ENCODE measurements at places on chromosomes 5 and 9.

DNA sequence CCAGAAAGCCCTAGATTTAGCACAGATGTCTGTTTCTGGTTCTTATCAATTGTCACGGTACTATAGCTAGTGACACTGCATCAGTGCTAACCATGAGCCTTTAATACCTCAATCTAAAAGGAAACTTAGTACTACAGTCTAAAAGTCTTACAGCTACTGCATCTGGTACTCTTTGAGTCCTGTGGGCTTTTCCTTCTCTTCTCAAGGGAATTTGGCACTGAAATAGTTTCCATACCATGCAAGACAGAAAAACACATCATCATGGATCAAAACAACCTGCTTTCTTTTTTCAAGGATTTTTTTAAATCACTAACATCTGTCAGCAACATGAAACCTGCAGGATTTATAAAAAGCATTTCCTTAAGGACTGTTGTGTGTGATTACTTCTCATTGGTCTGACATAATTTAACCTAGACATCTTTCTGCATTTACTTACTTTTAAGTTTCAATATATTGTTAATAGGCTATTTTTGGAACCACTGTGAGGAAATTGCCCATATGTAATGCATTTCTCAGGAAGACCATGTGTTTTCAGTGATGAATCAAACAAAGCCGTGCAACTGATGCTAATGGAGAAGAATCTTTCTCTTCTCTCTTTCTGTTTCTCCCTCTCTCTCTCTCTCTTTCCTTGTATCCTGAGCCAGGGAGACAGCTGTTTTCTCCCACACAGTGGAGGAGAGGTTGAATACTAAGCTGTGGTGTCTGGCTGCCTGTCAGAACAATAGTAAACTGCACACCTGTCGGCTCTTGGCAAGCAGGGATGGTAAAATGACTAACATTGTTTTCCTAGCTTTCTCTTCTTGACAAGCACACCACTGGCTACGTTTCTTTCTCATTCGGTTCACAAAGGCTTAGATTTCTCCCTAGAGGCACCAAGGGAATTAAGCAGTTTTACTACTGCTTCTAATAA, 273.4 kb downstream of the CSNK1G3 start:
- no peak for DNase-seq

GRCh38 chr5:96516631-96517071, 83.6 kb upstream of the PCSK1 start:
- no peak for DNase-seq

- DNase-seq, result no peak
Observed at GRCh38 chr5:11904265-11904906, at the start of gene CTNND2. CTNND2 (minus strand) TSS chr5:11904446; CDS start chr5:11903853, 593 bp downstream.

- DNase-seq, result no peak
Observed at GRCh38 chr9:117739624-117740347, 35.6 kb downstream of the TLR4 start.

DNA sequence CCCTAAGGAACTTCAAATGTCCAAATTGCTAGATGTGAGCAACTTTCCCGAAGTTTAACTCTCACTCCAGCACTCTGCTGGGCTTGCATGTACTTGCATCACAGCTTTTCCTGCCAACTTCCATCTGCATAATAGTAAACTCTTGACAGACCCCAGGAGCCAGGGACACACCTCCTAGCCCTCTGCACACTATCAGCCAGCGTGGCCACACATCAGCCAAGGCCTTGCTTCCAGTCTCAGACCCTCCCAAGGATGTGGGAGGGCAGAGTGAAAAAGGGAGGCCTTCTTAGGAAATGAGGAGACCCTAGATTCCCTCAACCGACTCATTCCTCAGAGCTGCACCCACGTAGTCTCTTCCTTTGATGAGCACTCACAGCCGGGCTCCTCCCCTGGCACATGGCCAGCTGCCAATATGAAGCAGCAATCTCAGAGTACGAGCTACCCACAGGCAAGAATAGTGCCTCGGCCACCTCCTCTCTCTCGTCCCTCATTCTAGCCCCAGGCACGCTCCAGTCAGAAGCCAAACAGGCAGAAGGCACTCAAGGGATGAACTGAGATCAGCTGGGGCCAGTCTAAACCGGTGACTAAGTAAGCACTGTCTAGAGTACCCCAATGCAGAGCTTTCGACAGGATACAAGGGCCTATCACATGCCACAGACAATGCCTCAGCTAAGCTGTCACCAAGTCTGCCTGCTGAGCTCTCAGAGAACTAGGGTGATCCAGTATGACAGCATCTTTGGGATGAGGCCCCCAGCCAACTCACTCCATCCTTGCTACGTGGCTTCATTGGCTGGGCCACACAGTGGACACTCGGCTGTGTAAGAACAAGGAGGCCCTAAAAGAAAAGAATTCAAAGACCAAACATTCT, 2.3 kb downstream of the P4HA2 start:
- DNase-seq, result no peak

DNA sequence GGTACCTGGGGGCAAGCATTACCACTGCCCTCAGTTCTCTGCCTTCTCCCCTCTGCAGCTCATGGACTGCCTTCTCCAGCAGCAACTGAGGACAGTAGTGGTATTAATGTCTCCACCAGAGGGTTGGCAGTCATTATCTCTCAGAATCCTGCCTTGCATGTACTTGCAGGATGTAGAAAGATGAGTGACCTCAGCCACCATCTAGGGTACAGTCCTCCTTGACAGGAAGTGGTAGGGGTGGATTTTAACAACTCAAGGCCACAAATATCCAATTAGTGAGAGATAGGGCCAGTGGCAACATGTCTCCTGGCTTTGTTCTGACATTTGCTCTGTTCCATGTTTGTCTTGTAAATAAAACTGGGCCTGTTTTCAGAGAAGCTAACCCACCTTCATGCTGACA, 47.2 kb downstream of the F2R start:
- DNase-seq, result no peak

DNA sequence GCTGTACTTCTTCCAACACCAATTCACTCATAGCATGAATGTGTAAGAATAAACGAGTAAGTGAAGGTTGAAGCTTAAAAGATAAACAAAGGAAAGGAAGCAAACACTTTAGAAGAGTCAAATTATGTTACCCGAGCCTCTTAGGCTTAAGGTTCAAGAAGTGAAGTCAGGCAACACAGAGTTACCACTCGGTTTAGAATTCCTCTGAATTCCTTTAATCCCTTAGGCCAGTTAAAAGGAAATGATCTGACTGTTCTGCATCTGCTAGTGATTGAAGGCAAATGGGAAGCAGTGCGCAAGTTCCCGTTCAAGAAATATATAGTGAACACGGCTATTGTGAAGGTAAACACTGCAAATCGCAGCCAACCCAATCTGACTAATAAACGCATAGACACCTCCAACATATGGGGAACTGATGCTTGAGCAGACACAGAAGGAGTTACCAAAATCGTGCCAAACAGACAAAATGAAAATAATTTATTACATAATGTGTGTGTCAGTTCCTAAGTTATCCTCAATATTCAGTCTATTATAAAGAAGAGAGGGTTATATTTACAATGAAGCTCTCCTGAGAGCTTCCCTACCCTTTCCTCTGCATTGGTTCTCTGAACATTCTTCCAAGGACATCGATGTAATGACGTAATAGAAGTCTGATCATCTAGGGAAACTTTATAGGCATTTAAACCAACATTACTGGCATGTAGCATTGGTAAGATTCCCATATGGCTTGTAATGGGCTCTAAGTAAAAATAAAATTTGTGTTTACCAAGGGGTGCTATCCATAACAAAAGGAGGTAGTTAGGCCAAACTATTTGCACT, 837.1 kb upstream of the ZNF608 start:
- no peak for DNase-seq

Data from stimulated activated CD8-positive, alpha-beta memory T cell treated with anti-CD3 and anti-CD28 coated beads, Interleukin-2, amount 100 ng/mL, for 1 hour (primary cell).